ENCODE measurements at places on chromosomes 12 and 14.

- no peak for DNase-seq
Observed at GRCh38 chr14:71190770-71191374, 283.6 kb downstream of the PCNX1 start.

DNA sequence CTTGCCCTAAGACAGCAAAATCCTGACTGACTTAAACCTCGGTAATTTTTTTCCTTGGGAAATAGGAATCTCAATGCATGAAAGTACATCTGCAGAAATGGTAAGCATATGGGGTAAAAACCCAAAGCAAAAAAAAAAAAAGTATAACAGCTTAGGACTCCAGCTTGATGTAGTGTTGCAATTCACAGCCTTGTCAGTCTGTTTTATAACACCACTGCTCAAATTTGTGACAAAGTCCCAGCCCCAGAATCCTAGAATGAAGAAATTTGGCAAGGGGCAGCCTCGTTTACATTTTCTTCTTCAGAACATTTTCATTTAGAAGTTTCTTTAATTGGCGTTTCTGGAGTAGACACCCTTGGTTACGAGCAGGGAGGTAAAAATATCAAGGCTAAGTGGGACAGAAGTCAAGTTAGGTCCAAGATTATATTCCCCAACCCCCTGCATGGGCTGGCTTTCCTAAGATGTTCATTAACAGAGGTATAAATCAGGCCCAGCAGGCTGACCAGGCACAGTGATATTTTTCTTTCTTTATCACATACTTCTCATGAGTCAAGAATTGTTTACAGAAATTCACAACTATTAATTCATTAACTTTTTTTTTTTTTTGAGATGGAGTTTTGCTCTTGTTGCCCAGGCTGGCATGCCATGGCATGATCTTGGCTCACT, 424.0 kb downstream of the RMST start:
- no peak for DNase-seq

DNA sequence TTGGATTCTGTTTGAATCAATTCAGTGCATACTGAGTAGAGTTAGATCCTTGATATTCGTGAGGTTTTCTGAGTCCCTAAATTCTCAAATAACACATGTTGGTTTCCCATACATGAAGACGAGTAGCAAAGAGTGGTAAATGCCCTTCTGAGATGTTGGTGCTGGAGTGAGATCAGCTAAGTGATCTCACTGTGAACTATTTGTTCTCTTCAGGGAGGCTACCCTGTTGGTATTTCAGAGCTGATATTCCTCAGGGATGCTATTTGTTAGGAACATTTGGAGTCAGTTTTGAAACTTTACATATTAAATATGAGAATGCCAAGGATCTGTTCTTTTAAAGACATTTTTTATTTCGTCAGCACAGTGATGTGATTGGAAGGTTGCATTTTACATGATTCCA, 54.7 kb downstream of the SUSD6 start:
- no peak for DNase-seq

GRCh38 chr14:86540636-86541247, 1010.8 kb downstream of the FLRT2 start:
- no peak for DNase-seq

GRCh38 chr14:56064513-56064912, 53.7 kb upstream of the PELI2 start:
- no peak for DNase-seq

GRCh38 chr12:28631831-28632230, 441.6 kb downstream of the CCDC91 start:
- no peak for DNase-seq

- DNase-seq: no peak
Observed at GRCh38 chr14:102666635-102667034, 74.2 kb downstream of the RCOR1 start.

- DNase-seq: no peak
Observed at GRCh38 chr12:120399531-120399930, 30.6 kb upstream of the MSI1 start.

DNA sequence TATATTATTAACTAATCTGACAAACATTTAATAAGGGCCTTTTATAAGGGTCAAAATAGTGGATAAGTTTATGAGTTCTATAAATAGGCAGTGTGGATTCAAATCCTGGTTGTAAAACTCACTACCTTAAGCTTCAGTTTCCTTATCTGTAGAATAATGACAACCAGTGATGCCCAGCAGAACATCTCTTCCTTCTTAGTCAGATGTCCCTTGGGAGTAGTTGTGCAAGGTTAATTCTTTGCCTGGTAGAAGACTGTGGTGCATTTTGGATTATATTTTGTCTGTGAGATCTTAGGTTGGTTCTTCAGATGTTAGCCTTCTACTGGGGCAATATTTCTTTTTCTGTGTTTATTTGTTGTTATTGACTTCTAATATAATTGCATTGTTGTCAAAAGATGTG, 59.5 kb downstream of the ARID2 start:
- DNase-seq: no peak

DNA sequence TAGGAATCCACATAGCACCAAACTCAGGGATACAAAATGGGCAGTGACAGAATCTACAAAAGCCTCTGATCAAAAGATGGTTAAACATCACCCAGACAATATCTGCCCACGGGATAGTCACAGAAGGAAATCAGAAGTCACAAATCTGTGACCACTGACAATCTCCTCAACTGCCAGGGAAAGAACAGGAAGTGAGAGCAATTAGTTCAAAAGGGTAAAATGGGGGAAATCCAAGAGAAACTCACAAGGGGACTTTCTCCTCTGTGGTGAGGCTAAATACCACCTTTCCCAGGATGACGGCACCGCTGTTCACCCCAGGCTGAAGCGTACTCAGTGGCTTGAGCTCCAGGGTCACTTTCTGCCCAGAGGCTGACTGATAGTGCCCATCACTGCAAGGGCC, 10.7 kb downstream of the TTC5 start:
- no peak for DNase-seq

GRCh38 chr14:55782166-55782565, 202.2 kb downstream of the KTN1 start:
- DNase-seq: no peak

DNA sequence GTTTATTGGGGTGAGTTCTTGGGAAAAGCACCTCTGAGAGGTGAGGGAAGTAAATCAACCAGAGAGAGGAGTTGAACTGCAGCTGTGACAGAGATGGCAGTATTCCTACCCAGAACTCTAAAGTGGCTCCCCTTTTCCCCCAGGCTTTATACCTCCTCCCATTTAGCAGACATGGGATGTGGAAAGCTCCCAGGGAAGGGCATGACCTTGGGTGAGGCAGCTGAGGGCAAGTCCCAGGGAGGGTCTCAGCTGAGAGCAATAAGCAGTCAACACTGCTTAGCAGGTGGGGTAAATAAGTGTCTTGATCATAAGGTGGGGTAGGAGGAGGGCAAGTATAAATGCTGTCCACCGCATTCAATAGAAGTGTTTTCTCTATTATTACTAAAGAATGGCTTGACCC, 143.0 kb downstream of the AKAP6 start:
- DNase-seq: no peak

All from stimulated activated CD4-positive, alpha-beta T cell treated with anti-CD3 and anti-CD28 coated beads, Interleukin-15, amount 100 ng/mL, for 48 hours (primary cell).